Heart right ventricle (tissue), 16 donors: ENCODE measurements at places on chromosomes 2 and 18. TPM values are rescaled to one million over a fixed set of nuclear protein-coding genes. Genes with fewer than 3 reads are reported as not detected.

SPHKAP gene
- total RNA-seq: 151 TPM

PJVK gene
- 1.6 TPM for total RNA-seq

- DNase-seq: no peak
These were observed 69.6 kb upstream of the FZD7 start for GRCh38 chr2:201964011-201964410.

SLC11A1 gene
- 6.8 TPM for total RNA-seq

GRCh38 chr2:73085691-73086090 lies 14.2 kb upstream of the SFXN5 start:
- peak; percentile 81 for DNase-seq

GRCh38 chr18:23972453-23972852 lies 42.1 kb upstream of the TTC39C start:
- DNase-seq: no peak

DNA sequence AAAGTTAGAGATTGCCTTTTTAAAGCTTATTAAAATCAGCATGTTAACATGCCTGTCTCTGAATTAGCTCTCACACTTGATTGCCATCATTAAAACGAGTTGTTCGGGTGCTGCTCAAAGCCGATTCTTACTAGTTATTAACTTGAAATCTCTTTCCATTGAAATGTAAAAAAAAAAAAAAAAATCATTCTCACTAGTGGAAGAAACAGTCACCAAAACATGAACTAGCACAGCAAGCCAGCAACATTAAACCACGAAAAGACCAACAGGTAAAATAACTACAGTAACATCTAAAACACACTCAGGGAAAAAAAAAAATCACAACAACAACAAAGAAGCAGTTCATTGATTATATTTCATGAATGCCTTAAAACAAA lies 264.5 kb downstream of the MEIS1 start:
- no peak for DNase-seq

GRCh38 chr2:25000036-25000435 lies 28.3 kb upstream of the DNAJC27 start:
- no peak for DNase-seq

GRCh38 chr2:121650315-121650930 lies 1.2 kb upstream of the CLASP1 start:
- DNase-seq: no peak

GRCh38 chr18:37649930-37650329 lies 84.3 kb upstream of the CELF4 start:
- DNase-seq: no peak

- DNase-seq: no peak
These were observed 133.5 kb upstream of the ZNF236 start for GRCh38 chr18:76688724-76689472.

GRCh38 chr18:78675231-78675630 lies 304.4 kb upstream of the SALL3 start:
- no peak for DNase-seq

- DNase-seq: no peak
These were observed 215.2 kb downstream of the VAPA start for GRCh38 chr18:10128921-10129501.

GRCh38 chr2:60826111-60826510 lies 55.3 kb upstream of the REL start:
- DNase-seq: no peak

IGFBP5 gene
- 154 TPM for total RNA-seq

DNA sequence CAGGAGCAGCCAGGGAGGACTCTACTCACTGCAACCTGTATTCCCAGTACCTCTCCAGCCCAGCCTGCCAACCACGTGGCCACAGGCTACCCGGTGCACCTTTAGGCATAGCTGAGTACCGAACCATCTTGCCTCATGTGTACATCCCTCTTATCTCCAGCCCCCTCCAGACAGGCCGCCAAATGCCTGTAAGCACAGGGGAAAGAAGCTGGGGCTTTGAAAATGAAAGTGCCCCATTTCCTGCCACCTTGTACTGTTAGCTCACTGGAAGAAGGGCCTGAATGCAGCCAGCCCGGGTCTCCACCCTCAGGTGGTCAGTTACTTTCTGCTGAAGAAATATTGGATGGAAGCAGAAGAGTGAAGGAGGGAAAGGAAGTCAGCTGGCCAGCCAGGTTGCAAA lies 27.2 kb upstream of the RFX8 start:
- no peak for DNase-seq

RTP5 gene
- not detected for total RNA-seq

ALPG gene
- total RNA-seq: not detected

GRCh38 chr2:196601430-196602306 lies 37.8 kb upstream of the CCDC150 start:
- peak; percentile 37 for DNase-seq

DNA sequence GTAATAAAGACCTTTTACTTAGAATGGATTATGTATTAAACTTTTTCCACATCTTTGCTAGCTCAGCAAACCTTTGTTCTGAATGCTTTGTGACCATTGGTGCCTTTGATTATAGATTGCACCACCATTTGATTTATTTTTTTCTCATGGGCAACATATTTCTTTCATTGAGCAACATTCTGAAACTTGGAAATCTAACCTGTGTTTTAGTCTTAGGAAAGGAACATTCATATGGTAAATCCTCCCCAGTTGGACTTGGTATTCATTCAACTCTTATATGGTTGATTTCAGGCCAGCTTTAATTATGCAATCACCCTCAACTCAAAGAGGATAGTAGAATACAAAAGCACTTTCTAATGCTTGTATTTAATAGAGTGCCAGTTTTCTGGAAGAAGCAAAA lies 1077.9 kb upstream of the ZEB2 start:
- DNase-seq: no peak

DNA sequence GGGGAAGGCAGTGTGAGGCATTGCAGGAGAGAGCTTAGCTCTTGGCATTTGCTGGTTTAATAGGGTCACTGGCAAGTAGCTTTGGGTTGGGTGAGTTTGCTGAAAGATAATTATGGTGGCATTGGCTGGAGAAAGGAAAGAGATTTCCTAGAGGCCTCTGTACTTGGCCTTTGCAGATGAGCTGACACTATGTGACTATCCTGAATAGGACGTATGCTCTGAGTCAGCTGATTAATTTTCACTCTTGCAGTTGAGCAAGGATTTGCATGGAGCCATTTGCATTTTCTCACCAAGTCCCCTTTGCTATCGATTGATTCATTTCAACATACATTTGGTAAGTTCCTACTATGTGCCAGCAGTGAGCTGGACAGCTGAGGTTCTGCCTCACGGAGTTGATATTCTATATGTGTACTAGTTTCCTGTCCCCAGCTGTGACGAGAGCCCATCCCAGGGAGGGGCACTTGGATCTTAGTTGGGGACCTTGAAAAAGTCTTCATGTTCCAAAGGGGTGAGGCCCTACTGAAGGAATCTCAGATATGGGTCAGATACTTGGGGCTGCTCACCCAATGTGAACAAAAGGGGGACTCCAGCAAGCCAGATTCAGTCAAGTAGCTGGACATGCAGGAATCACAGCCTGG lies 245.7 kb downstream of the LOXHD1 start:
- no peak for DNase-seq

DNA sequence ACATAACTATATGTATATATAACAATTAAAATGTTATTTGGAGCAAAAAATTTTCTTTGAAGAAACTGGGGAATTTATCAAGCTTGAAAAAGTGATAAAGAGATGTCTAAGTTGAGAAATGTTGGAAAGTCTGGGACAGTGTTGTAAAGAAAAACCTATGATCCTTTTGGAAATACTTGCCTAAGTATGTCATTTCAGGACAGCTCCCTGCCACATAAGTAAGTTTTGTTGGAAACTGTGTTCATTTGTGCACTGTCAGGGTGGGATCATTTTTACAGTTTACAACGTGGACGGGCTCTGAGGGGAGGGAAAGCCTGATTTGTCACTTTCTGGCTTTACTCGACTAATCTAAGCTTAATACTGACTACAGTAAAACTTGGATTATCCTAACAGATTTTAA lies 10.4 kb upstream of the COL3A1 start:
- DNase-seq: no peak

ESPNL gene
- total RNA-seq: 0.11 TPM

DNA sequence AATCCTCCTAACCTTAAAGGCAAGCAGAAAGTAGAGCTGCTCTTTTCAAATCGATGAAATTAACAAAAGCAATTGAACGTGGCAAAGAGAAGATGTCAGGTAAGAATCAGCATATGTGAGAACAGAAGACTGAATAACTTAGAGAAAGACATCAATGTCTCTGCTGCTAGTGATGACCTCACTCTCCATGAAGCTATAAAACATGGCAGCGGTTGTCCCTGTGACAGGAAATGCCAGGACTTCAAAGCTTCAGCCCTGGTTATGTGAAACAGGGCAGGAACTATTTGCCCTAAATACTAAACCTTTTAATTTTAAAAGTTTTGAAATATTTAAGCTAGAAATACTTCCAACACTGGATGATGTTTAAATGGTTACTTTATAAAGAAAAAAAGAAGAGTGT lies 383.7 kb downstream of the XIRP2 start:
- no peak for DNase-seq

DNA sequence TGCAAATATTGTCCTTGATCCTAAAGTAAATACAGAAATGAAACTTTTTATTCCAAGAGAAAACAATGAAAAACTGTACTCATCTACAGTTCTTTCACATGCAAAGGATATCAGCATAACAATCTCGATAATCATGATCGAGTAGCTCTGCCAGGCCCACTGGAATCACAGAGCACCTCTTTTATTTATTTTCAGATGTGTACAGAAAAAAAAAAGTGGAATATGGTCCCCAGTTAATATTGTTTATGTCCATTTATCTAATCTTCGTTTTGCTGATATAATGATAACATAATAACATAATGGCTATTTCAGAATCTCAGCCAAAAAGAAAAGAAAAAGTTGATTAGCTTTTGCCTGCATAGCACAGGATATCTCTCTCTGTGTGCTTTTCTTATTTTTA lies 6.5 kb downstream of the ZNF385B start:
- DNase-seq: no peak

DNA sequence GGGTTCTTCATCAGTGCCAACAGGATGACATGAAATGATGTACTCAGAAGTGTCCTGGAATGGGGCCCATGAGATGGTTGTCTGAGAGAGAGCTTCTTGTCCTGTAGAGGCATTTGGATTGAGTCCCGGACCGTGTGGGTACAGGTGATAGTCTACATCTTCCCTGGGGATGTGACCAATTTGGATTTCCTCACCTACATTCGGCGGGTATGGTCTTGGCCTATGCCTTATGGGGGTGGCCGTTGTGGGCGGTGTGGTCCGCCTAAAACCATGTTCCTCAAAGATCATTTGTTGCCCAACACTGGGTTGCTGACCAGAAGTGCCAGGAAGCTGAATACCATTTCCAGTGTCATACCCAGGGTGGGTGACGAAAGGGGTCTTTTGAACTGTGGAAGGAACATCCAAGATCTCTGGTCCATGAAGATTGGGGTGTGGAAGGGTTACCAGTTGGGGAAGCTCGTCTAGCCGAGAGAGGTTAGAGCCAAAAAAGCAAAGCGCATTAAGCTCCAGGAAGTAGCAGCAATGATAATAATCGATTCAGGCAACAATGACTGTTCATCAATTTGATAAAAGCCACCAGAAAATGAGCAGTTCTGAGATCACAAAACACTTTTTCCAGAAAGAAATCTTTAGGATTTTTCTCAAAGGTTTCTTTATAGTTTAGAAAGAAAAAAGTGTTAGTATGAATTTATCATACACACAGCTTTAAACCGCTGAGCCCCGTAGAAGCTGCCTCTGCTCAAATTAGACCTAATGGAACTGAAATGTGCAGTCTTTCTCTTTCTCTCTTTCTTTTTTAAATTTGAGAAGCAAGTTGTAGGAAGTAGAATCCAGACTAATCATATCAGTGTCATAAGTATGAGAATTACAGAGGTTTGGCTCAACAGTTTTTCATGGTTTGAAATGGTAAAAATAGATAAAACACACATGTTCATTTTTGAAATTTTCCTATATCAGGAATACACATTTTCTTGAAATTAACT lies 60.3 kb downstream of the ATIC start:
- DNase-seq: no peak

DNA sequence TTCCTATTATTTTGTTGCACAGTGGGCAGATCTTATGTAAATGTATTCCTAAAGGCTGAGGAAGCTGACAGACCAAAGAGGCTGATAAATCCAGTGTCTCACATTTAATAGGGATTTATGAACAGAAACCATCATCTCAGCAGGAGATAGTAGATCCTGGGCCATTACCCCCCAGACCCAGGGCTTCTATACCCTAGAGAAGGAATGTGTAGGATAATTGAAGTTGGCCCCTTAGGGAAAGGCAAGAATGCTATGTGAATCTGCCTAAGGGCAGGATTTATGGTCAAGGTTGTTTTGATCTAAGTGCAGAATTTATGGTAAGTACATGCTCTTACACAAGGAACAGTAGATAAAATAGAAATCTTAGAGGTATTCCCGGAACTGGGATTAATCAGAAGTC lies 29.0 kb downstream of the RPL37A start:
- no peak for DNase-seq

- DNase-seq: no peak
These were observed 15.8 kb downstream of the SLC14A2 start for GRCh38 chr18:45631077-45631476.

- DNase-seq: no peak
These were observed 677.1 kb upstream of the DDX18 start for GRCh38 chr2:117137371-117137770.

DNA sequence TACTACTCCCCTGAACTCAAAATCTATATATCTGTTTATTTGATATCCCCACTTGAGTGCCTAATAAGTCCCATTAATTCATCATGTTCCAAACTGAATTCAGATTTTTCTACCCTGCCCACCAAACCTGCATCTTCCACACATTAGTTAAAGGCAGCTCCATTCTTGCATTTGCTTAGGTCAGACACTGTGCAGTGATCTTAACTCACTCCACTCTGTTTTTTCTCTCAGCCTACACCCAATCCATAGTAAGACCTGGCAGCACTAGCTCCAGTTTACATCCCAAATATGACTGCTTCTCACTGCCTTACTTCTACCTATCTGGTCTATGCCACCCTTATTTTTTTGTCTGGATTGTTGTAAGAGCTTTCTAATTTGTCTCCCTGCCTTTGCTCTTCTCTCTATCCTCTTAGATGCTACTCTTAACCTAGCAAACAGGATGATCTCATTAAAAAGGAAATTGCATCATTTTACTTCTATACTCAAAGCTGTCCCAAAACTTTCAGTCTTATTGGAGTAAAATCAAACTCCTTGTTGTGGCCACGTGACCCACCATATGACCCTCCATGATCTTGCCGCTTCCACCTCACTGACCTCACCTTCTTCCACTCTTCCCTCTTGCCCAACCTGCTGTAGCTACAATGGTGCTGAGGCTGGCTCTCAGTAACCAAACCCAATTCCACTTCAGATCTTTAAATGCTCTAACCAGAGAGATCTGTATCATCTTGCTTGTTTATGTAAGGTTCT lies 274.9 kb upstream of the FANCL start:
- DNase-seq: no peak

FOXD4L1 gene
- total RNA-seq: not detected
